Iris pigment epithelial cell (primary cell): ENCODE measurements at places on chromosomes 2 and 18.

DNA sequence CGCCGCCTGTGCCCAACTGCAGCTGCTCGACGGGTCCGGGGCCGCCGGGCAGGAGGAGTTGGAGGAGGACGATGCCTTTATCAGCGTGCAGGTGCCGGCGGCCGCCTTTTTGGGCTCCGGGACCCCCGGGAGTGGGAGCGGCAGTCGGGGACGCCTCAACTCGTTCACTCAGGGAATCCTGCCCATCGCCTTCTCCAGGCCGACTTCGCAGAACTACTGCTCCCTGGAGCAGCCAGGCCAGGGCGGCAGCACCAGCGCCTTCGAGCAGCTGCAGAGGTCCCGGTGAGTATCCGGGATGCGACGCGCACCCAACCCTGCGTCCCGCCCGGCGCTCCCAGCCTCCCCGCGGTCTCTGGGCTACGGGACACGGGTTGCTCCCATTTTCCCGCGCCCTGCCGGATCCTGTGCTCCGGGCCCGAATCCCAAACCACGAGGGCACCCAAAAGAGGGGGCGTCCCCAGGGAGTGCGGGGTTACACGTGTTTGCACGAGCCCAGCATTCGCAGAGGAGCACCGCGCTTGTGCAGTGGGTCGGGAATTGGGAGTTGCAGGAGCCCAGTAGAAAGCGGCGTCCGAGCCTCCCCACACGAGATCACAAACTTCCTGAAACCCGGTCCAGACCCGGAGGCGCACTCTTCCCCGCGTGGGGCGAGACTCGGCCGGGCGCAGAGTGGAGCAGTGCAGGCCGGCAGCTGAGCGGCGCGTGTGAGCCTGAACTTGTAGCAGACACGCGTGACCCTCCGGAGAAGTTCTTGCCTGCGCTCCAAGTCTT is 1.2 kb downstream of the CABLES1 start:
- DNase-seq: peak; percentile 47

DNA sequence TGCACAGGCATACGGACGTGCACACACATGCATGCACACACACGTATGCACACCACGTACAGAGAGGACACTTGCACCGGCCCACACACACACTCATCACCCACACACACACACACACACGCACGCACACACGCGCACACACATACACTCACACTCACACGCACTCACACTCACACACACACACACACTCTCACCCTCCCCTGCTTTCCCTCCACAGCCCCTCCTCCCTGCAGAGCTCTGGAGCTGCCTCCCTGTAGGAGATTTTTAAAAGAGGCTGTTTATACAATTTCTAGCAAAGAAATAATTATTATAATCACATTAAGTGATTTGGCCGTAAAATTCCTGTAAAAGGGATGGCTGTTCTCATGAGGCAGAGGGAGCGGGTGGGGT is 36.5 kb upstream of the SNED1 start:
- DNase-seq: no peak

GRCh38 chr2:78465707-78466106 is 559.8 kb upstream of the REG3G start:
- no peak for DNase-seq

DNA sequence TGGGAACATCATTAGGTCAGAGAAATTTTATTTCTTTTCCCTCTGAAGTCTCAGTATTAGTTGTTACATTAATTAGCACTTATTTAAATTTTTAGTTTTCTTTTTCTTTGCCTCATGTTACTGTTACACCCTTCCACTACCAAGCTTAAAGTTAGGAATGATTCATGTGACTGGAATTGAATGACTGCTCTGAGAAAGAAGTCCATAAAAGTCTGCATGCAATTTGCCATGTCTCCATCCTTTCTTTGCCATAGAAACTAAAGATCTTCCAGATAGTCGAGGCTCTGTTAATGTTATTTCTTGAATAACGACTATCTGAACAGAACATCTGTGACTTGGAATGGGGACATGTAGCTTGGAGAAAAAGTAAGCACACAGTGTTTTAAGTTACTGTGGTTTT is 1269.8 kb upstream of the PIK3C3 start:
- DNase-seq: peak; percentile 39
